ENCODE measurements at places on chromosomes 13 and 19.

GRCh38 chr13:100131863-100132574 is 43.1 kb downstream of the PCCA start:
- DNase-seq, result no peak

GRCh38 chr19:37669450-37669914 is 14.2 kb upstream of the ZFP30 start:
- no peak for DNase-seq

- DNase-seq, result peak; percentile 86
Measured at GRCh38 chr19:10928563-10929401, at the start of the genes TIMM29 and YIPF2. TSS of gene TIMM29 (plus strand) at chr19:10928811. CDS start at chr19:10928823, 12 bp downstream. TSS of gene YIPF2 (minus strand) at chr19:10928639. CDS start at chr19:10928410, 229 bp downstream.

- no peak for DNase-seq
Measured at GRCh38 chr19:45168767-45169351, 8.1 kb upstream of the NKPD1 start.

- no peak for DNase-seq
Measured at GRCh38 chr13:41742917-41743552, 217.9 kb downstream of the VWA8 start.
